Placental epithelial cell (primary cell): ENCODE measurements at places on chromosomes 11 and 22. TPM values are rescaled to one million over a fixed set of nuclear protein-coding genes. Genes with fewer than 3 reads are reported as not detected.

Gene TXNRD2
- total RNA-seq = 21.6 and 30.7 TPM in 2 replicates

Gene BATF2
- total RNA-seq = not detected in 2 replicates

Gene OR4X1
- total RNA-seq = not detected in 2 replicates

Gene HPS5
- 30.8 and 33.4 TPM in 2 replicates for total RNA-seq

Gene MYO7A
- 0.39 and 0.43 TPM in 2 replicates for total RNA-seq
